ENCODE measurements at places on chromosomes 2 and 18. TPM values are rescaled to one million over a fixed set of nuclear protein-coding genes. Genes with fewer than 3 reads are reported as not detected.

Gene MEP1B
- total RNA-seq: not detected

Gene PRSS56
- total RNA-seq: not detected

Gene CYTIP
- 24.0 TPM for total RNA-seq

Gene POTEI
- total RNA-seq: not detected
